H4 (cell line): ENCODE measurements at places on chromosomes 11 and 22. TPM values are rescaled to one million over a fixed set of nuclear protein-coding genes. Genes with fewer than 3 reads are reported as not detected.

GRCh38 chr11:38721586-38722315, 2123.7 kb upstream of the RAG2 start:
- no peak for DNase-seq

- DNase-seq, result peak; percentile 72
Measured at GRCh38 chr11:65429068-65429681, 6.6 kb downstream of the NEAT1 start.

- DNase-seq, result no peak
Measured at GRCh38 chr11:66874232-66874631, 17.4 kb downstream of the LRFN4 start.

DNA sequence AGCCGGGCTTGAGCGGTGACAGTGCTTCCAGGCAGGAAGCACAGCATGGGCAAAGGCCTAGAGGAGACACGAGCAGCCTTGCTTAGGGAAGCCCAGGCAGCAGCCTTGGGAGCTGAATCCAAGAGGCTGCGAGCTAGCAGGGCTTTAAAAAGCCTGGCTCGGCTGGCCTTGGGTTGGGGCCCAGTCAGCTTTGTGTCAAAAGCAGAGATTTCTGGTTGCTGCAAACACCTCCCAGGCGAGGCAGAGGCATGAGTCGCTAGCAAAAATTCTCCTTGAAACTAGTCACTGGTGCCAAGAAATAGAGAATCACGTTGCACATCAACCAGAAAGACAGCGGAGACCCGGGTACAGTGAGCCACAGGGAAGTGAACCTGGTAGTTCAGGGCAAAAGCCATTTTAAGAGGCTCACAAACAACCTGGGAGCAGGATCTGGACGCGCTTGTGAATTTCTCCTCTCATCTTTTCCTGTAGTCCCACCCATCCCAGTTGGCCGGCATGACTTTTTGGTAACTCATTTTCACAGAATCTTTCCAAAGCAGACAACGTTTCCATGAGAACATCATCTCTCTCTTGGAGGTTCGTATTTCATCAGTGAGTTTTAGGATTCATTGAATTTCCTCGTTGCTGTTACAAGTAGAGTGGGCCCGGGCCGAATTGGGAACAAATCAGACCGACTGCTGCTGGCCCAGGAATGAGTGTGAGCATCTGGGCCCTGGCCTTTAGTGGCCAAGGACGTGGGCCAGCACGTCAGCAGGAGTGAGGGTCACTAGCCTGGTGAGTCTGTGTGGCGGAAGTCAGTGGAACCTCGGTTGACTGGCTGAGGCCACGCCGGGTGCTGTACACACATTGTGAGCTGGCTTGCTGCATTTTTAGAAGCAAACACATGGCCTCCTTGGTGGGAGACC, 16.4 kb upstream of the FGF4 start:
- DNase-seq, result no peak

- DNase-seq, result no peak
Measured at GRCh38 chr11:113168354-113169342, 145.7 kb upstream of the TTC12 start.

- no peak for DNase-seq
Measured at GRCh38 chr11:69183613-69184012, 27.9 kb downstream of the SMIM38 start.

DNA sequence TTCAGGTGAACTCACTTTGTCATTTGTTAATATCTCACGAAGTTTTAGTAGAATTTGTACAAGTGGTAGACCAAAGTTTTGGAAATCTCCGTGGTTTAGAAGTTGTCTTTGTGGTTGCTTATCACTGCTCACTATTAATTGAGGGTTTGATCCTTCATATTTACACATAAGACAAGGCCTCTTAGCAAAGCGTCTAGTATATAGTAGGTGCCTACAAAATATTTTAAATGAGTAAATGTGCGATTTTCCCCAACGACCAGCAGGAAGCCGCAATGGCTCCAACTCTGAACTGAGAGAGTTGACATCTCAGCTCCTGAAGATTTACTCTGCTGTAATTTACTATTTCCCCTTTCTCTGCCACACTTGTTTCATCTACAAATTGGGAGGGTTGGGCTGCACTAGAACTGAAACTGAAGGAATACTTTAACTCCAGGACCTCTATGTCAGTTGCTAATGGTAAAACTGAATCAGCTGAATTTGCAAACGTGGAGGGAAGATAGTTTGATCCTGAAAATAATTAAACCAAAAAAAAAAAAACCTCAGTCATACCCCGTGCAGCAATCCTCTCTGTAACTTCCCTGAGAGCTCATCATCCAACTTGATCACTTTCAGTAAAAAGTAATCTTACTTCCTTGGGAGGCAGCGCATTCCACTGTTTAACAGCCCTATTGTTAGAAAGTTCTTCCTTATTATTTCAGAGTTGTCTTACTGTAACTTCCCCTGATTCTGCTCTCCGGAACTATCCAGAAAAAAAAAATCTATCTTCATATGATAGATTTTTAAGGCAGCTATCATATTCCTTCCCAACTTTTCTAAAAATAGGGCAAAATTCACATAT, 1.3 kb upstream of the SBF2 start:
- DNase-seq, result no peak

- no peak for DNase-seq
Measured at GRCh38 chr11:77611921-77612320, 22.2 kb downstream of the AQP11 start.

- peak; percentile 79 for DNase-seq
Measured at GRCh38 chr11:35305670-35306382, 113.5 kb downstream of the SLC1A2 start.

- DNase-seq, result no peak
Measured at GRCh38 chr11:86039094-86039493, 29.8 kb downstream of the PICALM start.

DNA sequence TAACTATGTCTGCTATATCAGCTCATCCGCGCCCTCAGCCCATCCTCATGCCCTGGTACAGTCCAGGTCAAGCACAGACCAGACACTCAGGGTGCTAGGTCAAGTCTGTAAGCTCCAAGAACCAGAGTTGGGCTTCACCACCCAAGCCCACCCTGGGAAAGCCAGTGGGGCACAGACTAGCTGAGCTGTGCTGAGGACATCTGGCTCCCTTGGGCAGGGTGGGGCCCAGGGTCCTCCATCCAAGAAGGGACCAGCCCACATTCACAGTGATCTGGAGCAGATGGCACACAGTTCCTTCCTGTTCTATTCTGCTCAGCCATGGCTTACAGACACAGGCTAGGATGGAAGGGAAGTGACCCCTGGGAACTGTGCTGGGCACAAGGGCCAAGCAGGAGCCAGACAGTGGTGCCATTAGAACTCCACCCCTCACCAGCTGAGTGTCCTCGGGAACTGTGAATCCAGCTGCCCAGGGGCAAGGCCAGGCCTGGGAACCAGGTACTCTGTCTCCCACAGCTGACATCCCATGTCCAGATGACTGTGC, 9.1 kb downstream of the P2RY6 start:
- DNase-seq, result no peak

DNA sequence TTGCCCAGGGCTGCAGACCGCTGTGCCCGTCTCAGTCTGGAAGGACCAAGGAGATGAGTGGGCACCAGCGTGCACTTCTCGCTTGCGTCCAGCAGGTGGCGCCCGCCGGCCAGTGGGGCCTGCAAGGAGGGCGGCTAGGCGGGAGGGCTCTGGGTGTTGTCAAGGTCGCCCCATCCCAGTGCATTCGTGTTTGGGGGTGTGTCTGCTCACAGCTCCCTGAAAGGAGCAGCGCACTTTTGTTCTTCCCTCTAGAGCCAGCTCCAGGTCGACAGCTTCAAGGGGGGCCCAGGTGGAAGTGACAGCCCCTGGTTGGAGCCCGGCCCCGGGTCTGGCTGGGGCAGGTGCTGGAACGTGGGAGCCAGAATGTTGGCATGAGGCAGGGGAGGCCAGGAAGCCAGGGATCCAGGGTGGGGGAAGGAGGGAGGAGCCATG, 23.4 kb upstream of the MPPED1 start:
- peak; percentile 58 for DNase-seq

GRCh38 chr22:44974454-44974853, 35.4 kb downstream of the PHF21B start:
- DNase-seq, result no peak

- DNase-seq, result peak; percentile 30
Measured at GRCh38 chr11:100592619-100593260, 94.3 kb upstream of the ARHGAP42 start.

DNA sequence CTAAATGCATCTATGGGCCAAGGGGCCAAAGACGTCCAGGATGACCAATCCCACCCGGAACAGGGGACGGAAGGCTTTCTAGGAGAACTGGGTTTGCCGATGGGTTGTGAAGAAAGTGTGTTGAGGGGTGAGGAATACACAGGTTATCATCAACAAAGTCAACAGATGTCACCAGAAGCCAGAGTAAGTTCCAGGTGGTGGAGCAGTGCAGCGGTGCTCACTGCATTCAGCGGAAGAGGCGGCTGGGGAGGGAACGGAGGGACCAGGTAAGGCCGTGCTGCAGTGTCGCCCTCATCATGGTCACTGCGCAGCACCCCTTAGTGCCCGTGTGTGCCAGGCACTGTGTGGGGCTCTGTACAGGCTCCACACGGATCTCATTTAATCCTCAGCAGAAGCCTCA, 176.0 kb downstream of the EFCAB6 start:
- no peak for DNase-seq

- peak; percentile 80 for DNase-seq
Measured at GRCh38 chr11:118910309-118911112, 15.2 kb downstream of the BCL9L start.

DNA sequence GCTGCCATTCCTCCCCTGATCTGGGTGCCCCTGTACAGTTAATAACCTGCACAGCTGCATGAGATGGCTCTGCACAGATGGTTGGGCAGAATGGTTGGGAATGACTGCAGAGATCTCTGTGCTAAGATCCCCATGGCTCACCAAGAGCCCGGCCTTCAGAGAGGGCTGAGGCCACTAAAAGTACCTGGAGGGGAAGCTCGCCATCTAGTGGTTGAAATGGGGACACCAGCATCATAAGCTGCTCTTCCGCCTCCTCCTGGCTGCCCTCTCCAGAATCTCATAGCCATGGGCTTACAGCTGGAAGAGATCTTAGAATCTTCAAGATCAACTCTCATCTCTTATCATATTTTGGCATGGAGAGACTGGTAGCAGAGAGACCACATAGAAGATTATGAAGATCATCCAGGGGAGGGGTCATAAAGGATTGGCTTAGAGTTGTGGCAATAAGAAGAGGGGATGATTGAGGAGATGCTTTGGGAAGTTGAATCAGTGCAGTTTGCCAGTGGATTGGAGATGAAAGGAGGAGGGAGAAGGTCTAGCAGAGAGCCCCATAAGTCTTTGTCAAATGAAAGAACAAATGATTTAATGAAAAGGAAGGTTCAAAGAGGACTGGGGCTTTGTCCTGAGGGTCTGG, 22.0 kb upstream of the TLCD5 start:
- DNase-seq, result peak; percentile 78

DNA sequence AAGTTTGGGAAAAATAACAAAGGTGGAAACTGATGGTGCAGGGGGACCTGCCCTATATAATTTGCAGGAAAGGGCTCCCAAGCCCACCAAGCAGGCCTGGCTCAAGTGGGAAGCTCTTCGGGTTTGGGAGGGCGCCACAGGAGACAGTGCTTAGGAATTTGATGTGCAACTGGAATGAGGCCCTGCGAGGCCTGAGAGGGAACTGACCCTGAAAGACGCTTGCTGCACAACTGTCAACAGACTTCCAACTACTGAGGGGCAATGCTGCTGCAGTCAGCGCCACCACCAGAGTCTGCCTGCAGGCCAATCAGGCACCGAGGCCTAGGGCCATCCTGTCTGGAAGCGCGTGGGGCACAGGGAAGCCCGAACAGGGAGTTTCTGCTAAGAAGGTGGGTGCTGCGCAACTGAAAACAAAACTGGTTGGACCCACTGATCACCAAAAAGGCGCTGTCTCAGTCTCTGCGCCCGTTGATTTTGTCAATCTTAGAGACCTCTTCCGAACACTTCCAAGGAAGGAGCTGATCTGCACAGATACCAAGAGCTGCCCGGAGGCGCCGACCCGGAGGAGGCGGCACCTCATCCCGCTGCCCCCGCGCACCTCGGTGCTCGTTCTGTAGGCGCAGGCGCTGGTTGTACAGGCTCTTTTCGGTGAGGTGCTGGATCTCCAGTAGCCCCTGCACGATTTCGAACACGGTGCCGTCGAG, 667 bp downstream of the DGCR6L start:
- peak; percentile 1 for DNase-seq

GRCh38 chr11:16873289-16873688, 134.8 kb downstream of the C11orf58 start:
- DNase-seq, result no peak

DNA sequence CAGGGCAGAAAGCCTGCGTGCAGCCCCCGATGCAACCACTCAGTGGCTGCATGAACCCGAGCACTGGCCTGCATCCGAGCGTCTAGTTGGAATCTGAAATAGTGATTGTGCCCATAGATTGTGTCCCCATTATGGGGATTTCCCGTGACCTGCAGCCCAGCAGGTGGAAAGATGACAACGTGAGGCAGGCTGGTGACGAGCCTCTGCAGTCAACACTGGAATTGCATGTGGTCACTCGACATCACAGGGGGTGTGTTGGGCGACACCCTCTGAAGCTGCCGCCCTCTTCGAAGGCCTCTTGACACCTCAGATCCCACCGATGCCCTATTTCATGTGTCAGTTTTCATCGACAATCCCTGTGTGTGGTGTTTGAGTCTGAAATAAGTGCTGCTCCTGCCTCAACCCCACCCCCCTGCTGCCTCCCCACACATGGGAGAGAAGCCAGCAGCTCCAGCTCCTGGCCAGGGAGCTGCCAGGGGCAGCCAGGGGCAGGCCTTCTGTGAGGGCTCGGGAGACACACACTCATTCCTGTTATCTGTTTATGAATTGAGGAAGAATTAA, 172.0 kb upstream of the B3GAT1 start:
- DNase-seq, result no peak

DNA sequence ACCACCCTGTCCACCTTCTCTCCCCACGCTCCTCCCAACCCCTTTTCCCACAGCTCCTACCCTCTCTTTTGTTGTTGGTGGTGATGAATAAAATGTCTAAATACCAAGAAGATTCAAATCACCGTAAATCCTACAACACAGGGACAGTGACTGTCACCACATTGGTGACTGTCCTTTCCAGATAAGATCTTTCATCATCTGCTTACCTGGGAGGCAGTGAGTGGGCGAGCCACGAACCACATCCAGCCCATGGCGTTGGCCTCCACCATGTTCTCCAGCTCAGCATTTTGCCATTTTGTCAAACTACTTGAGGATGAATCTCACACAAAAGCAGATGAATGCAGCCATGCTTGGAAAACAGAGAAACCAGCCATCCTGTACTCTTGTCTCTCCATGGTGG, 6.7 kb upstream of the CYTH4 start:
- DNase-seq, result no peak

- DNase-seq, result no peak
Measured at GRCh38 chr11:128205796-128206195, 381.6 kb downstream of the ETS1 start.

Gene FAM111B
- 19.9 and 29.0 TPM in 2 replicates for total RNA-seq

Gene TAF6L
- total RNA-seq, result 15.0 and 19.1 TPM in 2 replicates

Gene SAC3D1
- total RNA-seq, result 4.1 and 10.7 TPM in 2 replicates

Gene PGA5
- total RNA-seq, result not detected in 2 replicates

Gene C22orf31
- total RNA-seq, result not detected in 2 replicates

Gene GP1BB
- total RNA-seq, result 0.06 and 1.3 TPM in 2 replicates

Gene FGF19
- total RNA-seq, result 0.17 TPM in 1 of 2 replicates, not detected in the other

Gene OR2AG1
- total RNA-seq, result not detected in 2 replicates

Gene FREY1
- 0.51 TPM in 1 of 2 replicates, not detected in the other for total RNA-seq

Gene IL10RA
- total RNA-seq, result 0.04 TPM in 1 of 2 replicates, not detected in the other
